ENCODE measurements at places on chromosomes 2 and 18. TPM values are rescaled to one million over a fixed set of nuclear protein-coding genes. Genes with fewer than 3 reads are reported as not detected.

The FSHR gene
- 0.07 TPM for total RNA-seq

The OTOS gene
- total RNA-seq: not detected

The FAP gene
- not detected for total RNA-seq

The MARCHF4 gene
- 64.6 TPM for total RNA-seq

The SLC9A2 gene
- 3.1 TPM for total RNA-seq

The TRIM54 gene
- total RNA-seq: 0.68 TPM

The TCF23 gene
- total RNA-seq: not detected

The RBKS gene
- 8.0 TPM for total RNA-seq

The BMP10 gene
- total RNA-seq: not detected

The TEKT4 gene
- total RNA-seq: not detected

The L3MBTL4 gene
- not detected for total RNA-seq

The TAF1B gene
- total RNA-seq: 26.0 TPM

The BCL2 gene
- total RNA-seq: 0.73 TPM

The CCDC178 gene
- not detected for total RNA-seq

The CPLX4 gene
- total RNA-seq: not detected

The CCDC68 gene
- 3.4 TPM for total RNA-seq

The IHH gene
- 0.12 TPM for total RNA-seq

The INHA gene
- 0.51 TPM for total RNA-seq

The ARHGAP28 gene
- total RNA-seq: 0.05 TPM

The GALR1 gene
- total RNA-seq: not detected

The LAMA1 gene
- total RNA-seq: 0.06 TPM

The DQX1 gene
- total RNA-seq: 0.06 TPM

The DAW1 gene
- total RNA-seq: 2.3 TPM

The IL36G gene
- total RNA-seq: not detected

The FNDC4 gene
- total RNA-seq: 3.9 TPM

The PLGLB2 gene
- total RNA-seq: 0.16 TPM

The PKDCC gene
- total RNA-seq: 18.8 TPM

The PDE11A gene
- total RNA-seq: 0.61 TPM

The GRHL1 gene
- total RNA-seq: 1.2 TPM

The NEB gene
- total RNA-seq: 0.17 TPM

The TEX44 gene
- not detected for total RNA-seq

The FN1 gene
- 183 TPM for total RNA-seq

The TUBA3D gene
- total RNA-seq: not detected

The NOSTRIN gene
- total RNA-seq: 2.0 TPM

The HOXD13 gene
- 0.15 TPM for total RNA-seq

The ACOXL gene
- total RNA-seq: not detected

The RELCH gene
- 14.2 TPM for total RNA-seq

The FANCL gene
- total RNA-seq: 25.9 TPM

The CTAGE1 gene
- total RNA-seq: not detected

The TMEM37 gene
- 2.7 TPM for total RNA-seq

The UGP2 gene
- 92.2 TPM for total RNA-seq

The UGT1A1 gene
- 0.83 TPM for total RNA-seq

The TAF4B gene
- 5.6 TPM for total RNA-seq

The SCLY gene
- total RNA-seq: 16.8 TPM

The ARHGAP25 gene
- not detected for total RNA-seq

The PAX3 gene
- not detected for total RNA-seq

The TMEM247 gene
- not detected for total RNA-seq

The SERPINB12 gene
- not detected for total RNA-seq

The KCNK3 gene
- total RNA-seq: 1.7 TPM

The HMSD gene
- not detected for total RNA-seq

The NT5DC4 gene
- not detected for total RNA-seq

The TUBB8B gene
- total RNA-seq: not detected

The RESP18 gene
- not detected for total RNA-seq

The ELOA2 gene
- not detected for total RNA-seq

The TSPYL6 gene
- total RNA-seq: not detected

Data from A549 treated with RU486 at 1 μM for 4 hours (cell line).